ENCODE measurements at places on chromosomes 5 and 9.

GRCh38 chr5:108016101-108016500, 345.4 kb upstream of the EFNA5 start:
- no peak for DNase-seq

- peak; percentile 68 for DNase-seq
Measured at GRCh38 chr5:66440202-66440680, 156.0 kb upstream of the MAST4 start.

DNA sequence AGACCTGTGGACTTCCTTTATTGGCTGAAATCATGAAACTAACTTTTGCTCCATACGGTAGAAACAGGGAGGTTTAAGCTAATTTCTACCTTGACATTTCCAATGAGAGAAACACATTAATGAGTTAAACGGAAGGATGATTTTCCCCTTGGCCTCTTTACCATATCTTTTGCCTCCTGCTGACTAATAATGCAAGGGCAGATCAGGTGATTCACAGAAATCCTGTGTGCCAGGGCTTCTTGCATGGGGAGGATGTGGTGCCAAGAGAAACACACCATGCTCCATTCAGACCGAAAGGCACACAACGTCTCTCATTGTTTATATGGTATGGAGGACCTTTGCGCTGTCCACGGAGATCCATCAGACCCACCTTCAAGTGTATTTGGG, 17.4 kb upstream of the PRLR start:
- DNase-seq: peak; percentile 67

DNA sequence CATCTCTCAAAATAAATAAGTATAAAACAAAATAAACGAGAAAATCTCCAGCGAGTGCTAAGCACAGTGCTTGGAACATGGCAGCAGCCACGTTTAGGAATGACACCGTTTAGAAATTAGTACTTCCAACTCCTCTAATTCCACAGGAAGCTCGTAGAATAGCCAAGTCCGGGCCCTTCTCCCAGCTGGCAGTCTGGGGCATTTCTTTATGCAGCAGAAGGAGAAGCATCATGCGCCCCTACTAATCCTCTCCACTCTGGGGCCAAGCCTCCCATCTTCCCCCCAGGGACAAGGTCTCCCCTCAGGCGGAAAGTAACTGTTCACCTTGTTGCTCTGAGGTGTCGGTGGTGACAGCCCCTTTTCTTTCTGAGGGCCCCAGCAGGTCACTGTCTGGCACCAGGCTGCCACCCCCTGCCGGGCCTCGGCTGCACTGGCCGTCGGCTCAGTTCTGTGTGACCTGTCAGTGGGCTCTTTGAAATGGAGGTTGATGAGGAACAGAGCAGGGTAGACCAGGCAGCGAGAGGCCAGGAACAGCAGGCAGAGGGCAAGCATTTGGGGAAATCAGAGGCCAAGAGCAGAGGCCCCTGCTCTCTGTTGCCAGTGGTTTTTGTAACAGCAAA, 113.5 kb upstream of the WWC1 start:
- no peak for DNase-seq

DNA sequence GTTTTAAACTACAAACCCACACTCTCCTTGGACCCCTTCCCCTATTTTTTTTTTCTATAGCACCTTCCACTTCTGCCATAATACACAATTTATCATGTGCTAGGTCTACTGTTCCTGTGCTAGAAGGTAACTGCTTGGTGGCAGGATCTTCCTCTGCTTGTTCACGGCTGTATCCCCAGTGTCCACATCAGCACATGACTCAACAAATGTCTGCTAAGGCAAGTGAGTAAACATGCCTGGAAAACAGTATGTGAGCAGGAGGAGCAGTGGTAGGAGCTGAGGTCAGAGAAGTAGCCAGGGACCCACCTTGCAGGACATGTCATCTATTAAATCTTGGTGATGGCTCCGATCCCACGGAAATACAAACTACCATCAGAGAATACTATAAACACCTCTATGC, 79.4 kb downstream of the AUH start:
- DNase-seq: no peak

DNA sequence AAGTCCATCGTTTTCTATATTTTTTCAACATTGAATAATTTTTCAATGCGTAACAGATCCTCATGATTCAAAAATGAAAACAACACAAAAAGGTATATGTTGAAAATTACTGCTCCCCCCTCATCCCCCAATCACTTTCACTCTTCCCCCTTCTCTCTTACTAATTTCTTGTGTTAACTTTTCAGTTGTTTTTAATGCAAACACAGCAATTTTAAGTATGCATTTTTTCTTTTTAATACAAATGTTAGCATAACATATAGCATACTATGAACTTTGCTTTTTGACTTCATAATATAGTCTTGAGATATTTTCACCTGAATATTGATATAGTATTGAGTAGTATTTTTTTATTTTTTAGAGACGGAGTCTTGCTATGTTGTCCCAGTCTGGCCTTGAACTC, 41.1 kb upstream of the CAMK4 start:
- no peak for DNase-seq

- DNase-seq: no peak
Measured at GRCh38 chr5:1436681-1437080, 8.6 kb downstream of the SLC6A3 start.

GRCh38 chr5:132376694-132377641, 7.5 kb downstream of the SLC22A5 start:
- DNase-seq: peak; percentile 18

DNA sequence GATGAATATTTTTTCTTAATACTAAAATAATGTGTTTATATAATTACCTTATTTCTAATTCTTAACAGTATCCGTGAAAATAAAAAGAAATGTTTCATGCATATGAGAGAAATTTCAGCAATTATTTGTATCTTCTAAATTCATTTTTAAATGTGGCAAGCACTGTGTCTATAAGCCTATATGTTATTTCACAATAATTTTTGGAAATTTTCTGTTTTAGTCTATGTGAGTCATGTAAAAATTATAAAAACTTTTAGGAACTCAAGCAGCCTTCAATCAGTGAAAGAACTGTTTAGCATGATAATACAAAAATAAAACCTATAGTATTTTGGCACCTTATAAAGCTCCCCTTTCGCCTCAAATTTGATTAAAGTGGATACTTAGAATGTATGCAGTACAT, 96.8 kb downstream of the ZCCHC7 start:
- DNase-seq: no peak

GRCh38 chr5:9230355-9230754, 315.5 kb downstream of the SEMA5A start:
- no peak for DNase-seq

- no peak for DNase-seq
Measured at GRCh38 chr5:53291047-53291446, 181.5 kb upstream of the MOCS2 start.

GRCh38 chr9:93891050-93891449, 64.1 kb downstream of the BARX1 start:
- no peak for DNase-seq

GRCh38 chr5:125961150-125961549, 462.1 kb upstream of the GRAMD2B start:
- no peak for DNase-seq

DNA sequence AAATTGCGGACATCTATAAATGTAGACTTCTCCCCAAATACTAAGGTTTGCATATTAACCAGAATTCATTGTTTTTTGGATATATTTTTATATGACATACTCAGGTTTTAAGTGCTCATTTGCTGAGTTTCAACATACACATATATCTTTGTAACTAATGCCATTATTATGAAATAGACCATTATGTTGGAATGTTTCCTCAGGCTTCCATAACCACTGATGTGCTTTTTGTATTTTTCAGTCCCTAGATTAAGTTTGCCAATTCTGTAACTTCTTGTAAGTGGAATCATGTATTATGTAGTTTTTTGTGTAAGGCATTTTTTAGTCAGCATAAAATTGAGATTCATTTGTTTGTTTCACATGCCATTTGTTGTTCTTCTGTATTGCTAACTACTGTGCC, 32.1 kb downstream of the HSPA4 start:
- no peak for DNase-seq

DNA sequence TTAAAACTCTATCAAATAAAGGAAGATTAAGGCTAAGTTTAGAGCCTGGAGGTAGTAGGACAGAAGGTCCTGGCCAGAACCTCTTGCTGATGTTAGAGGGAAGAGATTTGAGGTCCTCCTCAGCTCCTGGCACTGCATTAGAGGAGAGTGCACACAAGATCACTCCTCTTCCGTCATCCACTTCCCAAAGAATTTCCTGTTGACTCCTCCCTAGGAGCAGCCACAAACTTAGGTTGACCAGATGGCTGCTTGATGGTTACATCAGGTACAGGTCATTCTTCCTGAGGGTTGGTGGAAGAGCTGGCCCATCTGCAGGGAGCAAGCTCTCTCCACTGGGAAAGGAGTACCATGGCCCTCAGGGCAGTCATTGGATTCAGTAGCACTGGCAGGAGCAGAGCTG, 93.9 kb upstream of the IL33 start:
- no peak for DNase-seq

DNA sequence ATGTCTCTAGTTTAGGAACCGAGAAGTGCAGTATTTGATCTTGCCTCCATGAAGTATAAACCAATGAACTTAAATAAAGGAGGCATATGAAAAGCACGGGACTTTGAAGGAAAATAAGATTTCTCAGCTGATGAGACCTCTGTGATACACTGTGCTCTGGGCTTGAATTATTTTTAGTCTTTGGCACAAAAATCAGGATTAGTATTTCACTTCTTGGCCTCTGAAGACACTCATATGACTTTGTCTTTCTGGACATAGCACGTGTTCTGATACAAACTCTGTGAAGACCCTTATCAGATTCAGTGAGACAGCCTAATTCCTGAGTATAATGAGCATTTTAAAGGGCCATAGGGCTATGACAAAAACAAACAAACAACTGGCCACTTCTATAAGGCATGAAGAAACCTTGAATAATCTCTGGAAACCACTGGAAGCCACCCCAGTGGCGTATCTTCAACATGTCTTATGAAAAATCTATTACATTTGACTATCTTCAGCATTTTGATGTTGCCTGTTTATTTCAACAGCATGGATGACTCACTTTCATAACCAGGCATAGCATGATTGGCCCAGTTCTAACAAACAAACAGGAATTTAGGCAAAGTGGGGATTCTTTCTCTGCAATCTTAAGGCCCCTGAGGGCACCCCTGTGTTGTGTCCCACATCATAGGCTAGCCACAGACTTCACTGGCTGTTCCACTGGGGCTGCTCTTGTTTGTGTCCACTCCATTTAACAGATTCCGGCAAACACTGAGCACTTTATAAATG, 90.3 kb upstream of the ZNF462 start:
- DNase-seq: no peak

- peak; percentile 46 for DNase-seq
Measured at GRCh38 chr9:116276651-116277121, 123.1 kb downstream of the PAPPA start.

DNA sequence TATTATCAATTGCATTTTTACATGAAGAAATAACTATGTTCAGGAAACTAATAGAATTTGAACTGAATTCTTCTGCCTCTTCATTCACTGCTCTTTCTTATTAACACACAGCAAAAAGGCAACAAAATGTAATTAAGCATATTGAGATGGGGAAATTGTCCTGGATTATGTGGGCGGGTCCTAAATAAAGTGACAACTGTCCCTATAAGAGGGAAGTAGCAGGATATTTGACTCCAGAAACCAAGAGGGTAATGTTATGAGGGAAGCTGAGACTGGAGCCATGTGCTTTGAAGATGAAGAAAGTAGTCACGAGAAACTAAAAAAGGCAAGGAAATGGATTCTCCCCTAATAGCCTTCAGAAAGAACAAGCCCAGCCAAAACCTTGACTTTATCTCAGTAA, 311.2 kb upstream of the PIK3R1 start:
- no peak for DNase-seq

- DNase-seq: peak; percentile 55
Measured at GRCh38 chr9:137085920-137086530, 760 bp upstream of the MAN1B1 start.

DNA sequence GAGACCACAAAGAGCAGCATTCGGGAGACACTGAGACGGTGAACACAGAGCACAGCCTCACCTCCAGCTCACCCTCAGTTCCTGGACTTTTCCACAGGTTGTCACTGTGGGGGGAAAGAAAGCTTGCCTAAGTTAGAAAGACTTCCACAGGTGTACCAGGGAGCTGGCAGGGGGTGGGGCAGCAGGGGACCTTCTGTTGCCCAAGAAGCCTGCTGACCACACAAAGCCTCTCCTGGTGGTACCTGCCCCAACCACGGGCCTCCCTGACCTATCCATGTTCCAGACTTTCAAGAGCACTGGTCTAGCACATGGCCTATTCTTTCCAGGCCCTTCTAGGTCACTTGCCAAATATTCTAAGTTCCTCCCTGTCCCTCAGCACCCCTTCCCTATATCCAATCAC, 550.8 kb downstream of the BNC2 start:
- DNase-seq: no peak

GRCh38 chr5:151164687-151165392, 7.3 kb upstream of the ANXA6 start:
- peak; percentile 88 for DNase-seq

DNA sequence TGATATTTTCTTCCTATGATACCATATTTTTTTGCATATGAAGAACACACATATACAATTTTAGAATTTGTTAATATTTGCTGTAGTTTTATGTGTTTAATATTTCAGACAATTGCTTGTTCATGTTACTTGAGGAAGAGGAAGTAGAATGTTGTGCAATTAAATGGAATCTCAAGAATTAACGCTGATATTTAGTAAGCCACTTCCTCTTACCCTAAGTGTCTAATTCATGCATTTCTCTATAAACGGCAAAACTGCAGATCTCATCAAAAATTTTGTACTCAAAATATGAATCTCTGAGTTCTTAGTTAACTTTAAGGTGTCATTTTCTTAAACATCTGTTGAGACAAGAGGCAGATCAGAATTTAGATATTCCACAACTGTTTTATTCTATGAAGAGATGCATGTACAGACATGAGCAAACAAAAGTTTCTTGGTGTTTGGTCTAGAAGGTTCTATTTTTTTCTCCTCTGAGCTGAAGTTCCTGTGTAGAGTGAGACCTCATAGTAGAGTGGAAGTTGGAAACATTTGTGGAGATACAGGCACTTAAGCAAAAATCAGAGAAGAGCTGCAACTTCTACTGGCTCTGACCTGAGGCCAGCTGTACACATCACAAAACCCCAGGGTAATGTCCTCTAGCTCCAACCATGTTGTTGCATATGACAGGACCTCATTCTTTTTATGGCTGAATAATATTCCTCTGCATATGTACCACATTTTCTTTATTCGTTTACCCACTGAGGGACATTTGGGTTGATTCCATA, 16.6 kb upstream of the TGFBI start:
- DNase-seq: no peak

- DNase-seq: no peak
Measured at GRCh38 chr5:107241841-107242240, 428.9 kb downstream of the EFNA5 start.

GRCh38 chr5:131384616-131385214, 120.9 kb downstream of the CDC42SE2 start:
- no peak for DNase-seq

- peak; percentile 3 for DNase-seq
Measured at GRCh38 chr5:72064801-72065570, 42.3 kb upstream of the MAP1B start.

GRCh38 chr5:124922255-124922975, 176.0 kb upstream of the ZNF608 start:
- DNase-seq: peak; percentile 22

GRCh38 chr9:26833792-26834191, 58.8 kb downstream of the CAAP1 start:
- DNase-seq: no peak
